CD4-positive, alpha-beta memory T cell (primary cell): ENCODE measurements at places on chromosomes 2 and 18.
A peak's percentile ranks its signal among the peaks of the same experiment; 100 is the strongest.

- DNase-seq: no peak
Observed at GRCh38 chr2:54709336-54709809, 14.1 kb upstream of the EML6 start.

DNA sequence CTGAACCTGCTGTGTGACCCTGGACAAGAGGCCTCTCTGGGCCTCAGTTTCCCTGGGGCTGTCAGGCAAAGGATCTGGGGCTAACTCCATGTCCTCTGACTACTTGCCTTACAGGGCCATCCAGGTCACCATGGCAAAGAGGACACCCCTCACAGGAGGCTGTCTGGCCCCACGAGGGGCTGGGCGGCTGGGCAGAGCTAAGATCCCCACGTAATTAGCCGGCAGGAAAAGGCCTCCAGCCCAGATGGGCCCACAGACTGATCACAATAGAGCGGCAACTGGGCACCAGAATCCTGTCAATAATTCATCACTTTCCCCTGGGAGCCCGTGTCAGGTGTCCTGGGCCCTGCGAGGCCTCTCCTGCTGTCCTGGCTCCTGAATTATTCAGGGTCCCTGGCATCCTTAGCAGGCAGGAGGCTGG lies 44.8 kb upstream of the OTOF start:
- DNase-seq: no peak

DNA sequence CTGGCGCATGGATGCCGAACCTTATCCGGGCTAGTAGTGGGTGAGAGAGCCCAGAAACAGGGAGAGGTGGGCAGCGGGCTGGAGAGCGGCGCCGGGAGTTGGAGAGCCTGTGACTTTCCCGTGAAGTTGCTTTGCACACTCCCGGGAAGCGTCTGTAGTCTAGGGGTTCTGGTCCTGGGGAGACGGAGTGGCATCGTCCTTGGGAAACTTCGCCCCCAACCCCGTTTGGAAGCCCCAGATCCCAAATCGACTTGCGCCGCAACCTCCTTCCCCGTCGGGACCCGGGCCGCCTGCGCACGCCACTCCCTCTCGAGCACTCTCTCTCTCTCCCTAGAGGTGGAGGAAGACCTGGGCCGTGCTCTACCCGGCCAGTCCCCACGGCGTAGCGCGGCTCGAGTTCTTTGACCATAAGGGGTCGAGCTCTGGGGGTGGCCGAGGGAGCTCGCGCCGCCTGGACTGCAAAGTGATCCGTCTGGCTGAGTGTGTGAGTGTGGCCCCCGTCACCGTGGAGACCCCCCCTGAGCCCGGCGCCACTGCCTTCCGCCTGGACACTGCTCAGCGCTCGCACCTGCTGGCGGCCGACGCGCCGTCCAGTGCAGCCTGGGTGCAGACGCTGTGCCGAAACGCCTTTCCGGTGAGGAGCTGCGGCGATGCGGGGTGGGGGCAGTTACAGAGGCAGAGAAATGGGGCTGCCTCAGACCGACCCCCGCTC lies 456 bp downstream of the DOK1 start:
- peak; percentile 46 for DNase-seq

DNA sequence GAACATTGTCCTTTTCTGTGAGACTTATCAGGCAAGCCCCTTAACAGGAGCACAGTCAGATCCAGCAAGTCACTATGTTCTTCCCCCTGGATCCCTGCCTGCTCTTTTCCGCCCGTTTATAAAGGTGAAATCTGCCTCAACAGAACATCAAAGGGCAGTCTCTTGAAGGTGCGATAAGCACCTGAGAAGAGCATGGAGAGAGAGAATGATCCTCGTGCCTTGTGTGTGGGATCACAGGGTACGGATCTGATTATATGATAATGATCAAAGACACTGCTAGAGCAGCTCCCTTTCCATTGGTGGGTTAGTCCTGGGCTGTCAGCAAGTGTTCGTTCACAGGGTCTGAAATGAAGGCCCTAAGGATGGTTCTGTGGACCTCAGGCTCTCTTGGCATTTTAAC lies 106.4 kb downstream of the ZAP70 start:
- DNase-seq: no peak

GRCh38 chr2:219836647-219837177 lies 209.3 kb downstream of the SLC4A3 start:
- DNase-seq: no peak
